ENCODE measurements at places on chromosomes 4 and X.

DNA sequence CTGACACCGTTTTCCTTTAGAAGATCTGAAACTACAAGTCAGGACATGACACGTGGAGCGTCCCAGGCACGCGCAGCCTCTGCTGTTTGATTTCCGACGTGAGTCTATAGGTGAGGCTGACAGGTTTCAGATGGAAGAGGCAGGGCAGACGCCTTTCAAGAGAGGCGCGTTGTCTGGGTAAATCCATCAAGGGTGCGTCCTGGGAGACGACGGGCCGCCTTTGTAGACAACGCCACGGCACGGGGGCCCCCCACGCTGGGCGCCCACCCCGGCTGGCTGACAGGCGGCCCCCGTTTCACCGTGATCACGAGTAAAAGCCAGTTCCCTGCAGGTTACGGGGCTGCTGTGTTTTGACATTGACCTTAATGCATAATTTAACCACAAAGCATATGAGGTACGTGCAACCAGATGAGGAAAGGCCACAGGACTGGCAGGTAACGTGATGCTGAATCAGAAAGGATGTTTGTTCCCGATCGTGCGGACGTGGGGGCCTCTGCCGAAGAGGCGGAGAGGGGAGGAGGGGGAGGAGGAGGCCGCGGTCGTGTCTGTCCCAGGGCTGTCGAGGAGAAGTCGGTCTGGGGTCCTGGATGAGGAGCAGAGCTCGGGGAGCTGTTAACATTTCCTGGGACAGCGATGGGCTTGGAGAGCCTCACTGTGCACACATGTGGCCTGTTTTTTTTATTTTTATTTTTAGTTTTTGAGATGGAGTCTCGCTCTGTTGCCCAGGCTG is 51.1 kb upstream of the PPP2R3B start:
- DNase-seq, result no peak

- DNase-seq, result no peak
Observed at GRCh38 chr4:122104184-122104583, 47.9 kb upstream of the BLTP1 start.

DNA sequence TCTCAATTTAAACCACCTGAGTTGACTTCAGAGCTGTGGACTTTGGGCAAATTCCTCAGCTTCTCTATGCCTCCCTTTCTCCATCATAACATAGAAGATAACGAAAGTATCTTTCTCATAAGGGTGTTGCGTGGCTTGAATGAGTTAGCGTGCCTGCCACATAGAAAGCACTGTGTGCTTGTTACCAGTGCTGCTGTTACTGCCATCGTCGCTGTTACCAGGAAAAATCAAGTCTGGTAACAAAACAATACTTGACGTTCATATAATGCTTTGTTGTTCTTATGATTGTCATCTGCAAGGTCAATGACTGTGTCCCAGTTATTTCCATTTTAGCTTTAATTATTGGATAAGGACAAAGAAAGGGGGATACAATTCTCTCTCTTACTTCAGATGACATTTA is 64.4 kb downstream of the DDX60L start:
- no peak for DNase-seq

GRCh38 chr4:11549525-11549924 is 120.8 kb upstream of the HS3ST1 start:
- no peak for DNase-seq

DNA sequence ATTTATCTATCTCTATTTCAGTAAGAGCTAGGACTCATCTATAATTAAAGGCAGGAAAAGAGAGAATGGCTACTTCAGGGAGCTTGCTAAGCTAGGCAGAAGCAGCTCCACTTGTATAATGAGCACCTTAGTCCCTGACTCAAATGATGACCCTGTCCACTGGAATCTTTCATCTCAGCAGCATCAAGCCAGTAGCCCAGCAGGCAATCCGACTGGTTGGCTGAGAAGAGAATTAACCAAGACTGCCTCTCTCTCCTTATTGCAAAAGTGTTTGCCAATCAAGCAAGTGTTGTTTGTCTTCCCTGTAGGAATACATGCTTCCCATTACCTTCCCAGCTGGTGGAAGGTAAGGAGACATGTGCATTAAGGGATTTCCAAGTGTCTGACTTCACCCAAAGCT is 3.9 kb upstream of the SPOCK3 start:
- no peak for DNase-seq

- DNase-seq, result peak; percentile 53
Observed at GRCh38 chr4:125313497-125313896, 1.3 kb upstream of the FAT4 start.

GRCh38 chr4:118834070-118834469 is 1.9 kb downstream of the SEC24D start:
- DNase-seq, result peak; percentile 19

GRCh38 chr4:101145021-101145420 is 202.3 kb downstream of the PPP3CA start:
- DNase-seq, result no peak

DNA sequence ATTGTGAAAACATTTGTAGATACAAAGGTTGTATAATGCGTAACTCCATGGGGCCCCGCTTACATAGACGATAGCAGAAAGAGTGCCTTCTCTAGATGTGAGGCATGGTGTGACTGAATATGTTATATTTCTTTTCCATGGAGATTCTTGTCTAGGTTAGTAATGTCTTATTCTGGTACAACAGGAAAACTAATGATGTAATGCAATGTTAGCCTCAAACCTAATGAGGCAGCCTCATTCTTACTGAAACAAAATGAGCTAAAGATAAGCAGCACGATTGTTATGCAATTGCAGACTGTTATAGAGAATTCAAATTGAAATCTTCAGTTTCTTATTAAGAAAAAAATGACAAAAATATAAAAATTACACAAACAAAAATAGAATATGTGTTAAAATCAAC is 171.1 kb upstream of the ANKRD50 start:
- DNase-seq, result no peak

DNA sequence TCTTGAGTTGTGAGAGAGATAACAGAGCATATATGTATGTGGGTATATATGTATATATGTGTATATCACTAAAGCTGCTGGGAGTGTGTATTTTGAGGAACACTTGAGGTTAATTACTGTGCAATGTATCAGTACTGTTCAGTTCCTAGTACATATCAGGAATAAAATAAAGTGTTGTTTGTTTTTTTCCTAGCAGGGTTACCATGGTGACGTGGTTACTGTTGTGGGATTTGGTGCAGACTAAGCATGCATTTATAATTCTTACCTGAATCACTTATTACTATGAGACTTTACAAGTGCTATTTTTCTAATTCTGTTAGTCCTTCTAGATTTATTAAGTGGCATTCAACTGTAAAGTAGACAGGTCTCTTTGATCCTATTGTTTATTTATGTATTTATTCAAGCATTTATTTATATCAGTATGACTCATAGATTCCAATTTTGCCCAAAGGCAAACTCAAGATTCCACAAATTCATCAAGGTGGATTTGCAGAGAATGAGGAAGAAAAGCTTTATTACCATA is 26.9 kb upstream of the BEX4 start:
- DNase-seq, result no peak

GRCh38 chr4:175656649-175657048 is 155.4 kb downstream of the GPM6A start:
- DNase-seq, result no peak

GRCh38 chr4:106766519-106766918 is 269.6 kb downstream of the DKK2 start:
- no peak for DNase-seq

- no peak for DNase-seq
Observed at GRCh38 chrX:151167791-151168345, 8.5 kb upstream of the GPR50 start.

- no peak for DNase-seq
Observed at GRCh38 chrX:153669174-153669890, 4.3 kb downstream of the PNCK start.

GRCh38 chrX:79975605-79976004 is 38.9 kb upstream of the TBX22 start:
- no peak for DNase-seq

- peak; percentile 94 for DNase-seq
Observed at GRCh38 chr4:76148142-76148865, at the start of gene NUP54. TSS of gene NUP54 (minus strand) at chr4:76148397. CDS start at chr4:76148374, 23 bp downstream.

- DNase-seq, result no peak
Observed at GRCh38 chr4:147640331-147640730, 23.1 kb downstream of the TMEM184C start.

DNA sequence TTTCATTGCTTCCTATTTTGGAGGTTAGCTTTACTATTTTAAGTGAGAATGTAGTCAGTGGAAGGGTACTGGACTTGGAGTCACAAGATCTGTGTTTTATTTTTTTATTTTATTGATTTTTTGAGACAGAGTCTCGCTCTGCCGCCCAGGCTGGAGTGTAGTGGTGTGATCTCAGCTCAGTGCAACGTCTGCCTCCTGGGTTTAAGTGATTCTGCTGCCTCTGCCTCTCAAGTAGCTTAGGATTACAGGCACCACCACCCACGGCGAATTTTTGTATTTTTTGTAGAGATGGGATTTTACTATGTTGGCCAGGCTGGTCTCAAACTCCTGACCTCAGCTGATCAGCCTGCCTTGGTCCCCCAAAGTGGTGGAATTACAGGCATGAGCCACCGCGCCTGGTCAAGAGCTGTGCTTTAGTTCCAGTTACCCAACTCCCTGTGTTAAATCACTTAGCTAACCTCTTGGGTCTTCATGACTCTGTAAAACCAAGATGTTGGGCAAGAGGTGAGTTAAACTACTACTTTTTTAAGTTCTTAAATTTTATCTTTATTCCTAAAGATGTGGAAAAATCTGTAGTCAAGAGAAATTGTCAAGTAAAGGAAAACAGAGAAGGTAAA is 11.2 kb downstream of the USP9X start:
- no peak for DNase-seq

- no peak for DNase-seq
Observed at GRCh38 chrX:36407836-36408235, 488.3 kb downstream of the CFAP47 start.

GRCh38 chr4:105057370-105058105 is 89.1 kb upstream of the TET2 start:
- DNase-seq, result no peak

DNA sequence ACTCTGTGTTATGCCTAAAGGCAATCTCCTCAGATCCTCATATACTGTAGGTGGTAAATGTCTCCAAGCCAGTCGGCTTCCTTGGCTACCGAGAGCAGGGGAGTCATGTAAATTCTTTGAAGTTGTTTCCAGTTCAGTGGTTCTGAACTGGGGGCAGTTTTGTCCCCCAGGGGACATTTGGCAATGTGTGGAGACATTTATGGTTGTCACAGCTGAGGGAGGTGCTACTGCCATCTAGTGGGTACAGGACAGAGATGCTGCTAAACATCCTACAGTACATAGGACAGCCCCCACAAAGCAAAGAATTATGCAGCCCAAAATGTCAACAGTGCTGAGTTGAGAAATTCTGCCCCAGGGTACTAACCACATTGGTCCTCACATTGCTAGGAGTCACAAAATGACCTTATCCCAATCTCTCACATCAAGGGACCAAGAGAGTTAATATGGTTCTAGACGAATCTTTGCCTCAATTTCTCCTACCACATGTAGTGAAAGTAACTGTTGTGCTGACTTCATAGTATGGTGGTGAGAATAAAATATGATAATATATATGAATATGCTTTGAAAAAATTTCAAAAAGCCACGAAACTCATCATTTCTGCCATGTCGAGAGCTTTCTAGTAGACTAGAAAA is 104.4 kb upstream of the ARHGAP24 start:
- no peak for DNase-seq

DNA sequence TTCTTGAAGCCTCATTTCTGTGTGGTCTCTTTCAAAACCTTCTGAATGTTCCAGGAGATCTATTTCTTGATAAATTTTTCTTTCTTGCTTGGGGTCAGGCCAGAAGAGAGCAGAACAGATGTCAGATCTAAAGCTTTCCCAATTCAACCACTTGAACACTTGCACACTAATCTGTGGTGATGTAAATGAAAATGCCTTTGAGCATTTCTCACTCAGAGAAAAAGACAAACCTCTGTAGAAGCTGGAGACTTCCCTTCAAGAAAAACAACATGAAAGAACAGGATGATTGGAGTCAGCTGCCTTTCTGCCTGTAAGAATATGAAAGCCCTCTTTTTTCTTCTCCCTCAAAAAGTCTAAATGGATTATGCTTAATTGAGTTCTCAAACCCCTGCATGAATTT is 11.2 kb downstream of the IGFBP7 start:
- DNase-seq, result no peak

- DNase-seq, result no peak
Observed at GRCh38 chr4:94564252-94564651, 112.5 kb downstream of the PDLIM5 start.

DNA sequence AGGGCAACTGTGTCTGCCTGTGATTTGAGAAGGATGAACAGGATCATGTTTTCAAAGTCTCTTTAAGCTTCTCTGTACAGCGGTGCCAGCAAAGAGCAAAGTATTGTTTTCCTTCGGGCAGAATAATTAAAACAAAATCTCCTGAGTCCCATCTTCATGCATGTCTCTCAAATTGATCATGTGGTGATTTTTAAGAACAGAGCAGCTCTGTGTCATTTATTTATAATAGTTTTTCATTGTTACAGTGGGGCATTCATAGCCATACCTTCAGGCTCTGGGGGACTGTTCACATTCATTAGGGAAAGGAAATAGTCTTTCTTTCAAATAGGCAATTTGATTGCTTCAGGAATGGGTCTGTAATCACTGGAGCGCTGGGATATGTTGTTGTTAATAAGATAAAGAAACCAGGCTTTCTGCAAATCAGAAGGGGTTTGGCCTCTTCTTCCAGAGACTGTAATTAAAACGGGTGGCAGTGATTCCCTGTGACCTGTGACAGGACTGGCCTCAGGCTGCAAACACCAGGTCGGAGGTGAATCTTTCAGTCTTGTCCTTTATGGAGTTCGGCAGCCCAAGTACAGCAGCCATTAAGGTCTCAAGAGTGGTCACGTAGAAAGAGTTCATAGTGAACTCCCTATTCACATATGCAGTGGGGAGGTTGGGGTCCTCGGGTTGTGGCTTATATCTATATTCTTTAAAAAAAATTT is 29.3 kb upstream of the CBR4 start:
- DNase-seq, result no peak

DNA sequence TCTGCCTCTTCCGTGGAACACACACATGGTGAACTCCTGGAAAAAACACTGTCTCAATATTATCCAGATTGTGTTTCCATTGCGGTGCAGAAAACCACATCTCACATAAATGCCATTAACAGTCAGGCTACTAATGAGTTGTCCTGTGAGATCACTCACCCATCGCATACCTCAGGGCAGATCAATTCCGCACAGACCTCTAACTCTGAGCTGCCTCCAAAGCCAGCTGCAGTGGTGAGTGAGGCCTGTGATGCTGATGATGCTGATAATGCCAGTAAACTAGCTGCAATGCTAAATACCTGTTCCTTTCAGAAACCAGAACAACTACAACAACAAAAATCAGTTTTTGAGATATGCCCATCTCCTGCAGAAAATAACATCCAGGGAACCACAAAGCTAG is 87.9 kb downstream of the TET2 start:
- no peak for DNase-seq
